Right ventricle myocardium superior (tissue), 1 donor: ENCODE measurements at places on chromosomes 4 and X. TPM values are rescaled to one million over a fixed set of nuclear protein-coding genes. Genes with fewer than 3 reads are reported as not detected.

Gene SSX2
- not detected for total RNA-seq

Gene GPR82
- 0.08 TPM for total RNA-seq

GRCh38 chr4:176668324-176668723 is 124.4 kb downstream of the VEGFC start:
- DNase-seq = no peak

GRCh38 chr4:77079281-77079680 is 3.5 kb upstream of the CCNI start:
- no peak for DNase-seq

Gene DMRTC1B
- total RNA-seq = not detected

Gene FGF16
- total RNA-seq = not detected
